Mononuclear cell (primary cell): ENCODE measurements at places on chromosomes 6 and 20. TPM values are rescaled to one million over a fixed set of nuclear protein-coding genes. Genes with fewer than 3 reads are reported as not detected.

The FUT9 gene
- total RNA-seq = under 0.01 TPM

The MYLK4 gene
- 0.42 TPM for total RNA-seq

The MYBL2 gene
- 0.21 TPM for total RNA-seq

The CCN2 gene
- under 0.01 TPM for total RNA-seq

The VWA7 gene
- total RNA-seq = 0.31 TPM

The COX4I2 gene
- not detected for total RNA-seq

The FGD2 gene
- 41.7 TPM for total RNA-seq

The APOBEC2 gene
- total RNA-seq = not detected

The RNF144B gene
- total RNA-seq = 26.1 TPM

The ELMO2 gene
- 59.9 TPM for total RNA-seq

The MRPS10 gene
- 26.8 TPM for total RNA-seq

The SLC17A3 gene
- 0.31 TPM for total RNA-seq

The MOXD1 gene
- total RNA-seq = 0.52 TPM
